ENCODE measurements at places on chromosomes 3 and 15.

DNA sequence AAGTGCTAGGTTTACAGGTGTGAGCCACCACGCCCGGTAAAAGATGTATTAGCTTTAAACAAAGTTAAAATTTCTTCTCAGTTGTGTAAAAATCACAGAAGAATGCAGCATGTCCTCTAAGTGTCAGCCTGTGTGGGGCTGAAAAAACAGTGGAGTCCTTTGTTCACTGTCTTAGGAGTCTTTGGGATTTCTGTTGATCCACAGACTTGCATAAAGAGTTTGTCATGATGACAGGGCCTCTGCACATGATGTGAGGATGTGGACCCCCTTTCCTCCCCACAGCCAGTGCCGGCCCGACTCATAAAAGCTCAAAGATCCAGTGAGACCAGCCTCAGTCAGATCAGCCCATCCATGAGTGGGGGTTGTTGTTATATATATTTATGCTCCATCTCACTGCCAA, 49.0 kb upstream of the GOLGA8J start:
- no peak for DNase-seq

DNA sequence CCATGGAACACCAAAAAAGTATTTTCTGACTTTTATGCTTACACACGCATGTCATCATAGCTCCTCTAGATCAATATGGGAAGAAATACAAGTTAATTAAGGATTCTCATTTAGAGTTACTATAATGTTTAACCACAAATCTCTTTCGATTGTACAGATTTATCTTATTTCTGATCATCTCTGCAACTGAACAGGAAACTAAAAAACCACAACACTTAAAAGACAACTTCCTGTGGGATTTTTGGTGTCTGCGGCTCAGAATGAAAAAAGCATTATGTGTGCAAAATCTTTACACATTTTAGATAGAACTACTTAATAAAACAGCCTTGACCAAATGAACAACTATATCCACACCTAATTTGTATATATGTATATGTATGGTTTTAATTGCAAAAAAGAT, 3.0 kb upstream of the TJP1 start:
- DNase-seq, result no peak

DNA sequence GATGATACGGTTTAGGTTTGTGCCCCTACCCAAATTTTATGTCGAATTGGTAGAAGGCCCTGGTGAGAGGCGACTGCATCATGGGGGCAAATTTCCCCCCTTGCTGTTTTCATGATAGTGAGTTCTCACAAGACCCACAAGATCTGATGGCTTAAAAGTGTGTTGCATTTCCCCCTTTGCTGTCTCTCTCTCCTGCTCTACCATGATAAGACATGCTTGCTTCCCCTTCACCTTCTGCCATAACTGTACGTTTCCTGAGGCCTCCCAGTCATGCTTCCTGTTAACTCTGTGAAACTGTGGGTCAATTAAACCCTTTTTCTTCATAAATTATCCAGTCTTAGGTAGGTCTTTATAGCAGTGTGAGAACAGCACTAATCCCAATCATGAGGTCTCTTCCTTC, 381.2 kb downstream of the RSL24D1 start:
- no peak for DNase-seq

- no peak for DNase-seq
Observed at GRCh38 chr15:48565560-48566482, 79.7 kb downstream of the FBN1 start.

GRCh38 chr3:96931119-96931862, 116.9 kb downstream of the EPHA6 start:
- no peak for DNase-seq

DNA sequence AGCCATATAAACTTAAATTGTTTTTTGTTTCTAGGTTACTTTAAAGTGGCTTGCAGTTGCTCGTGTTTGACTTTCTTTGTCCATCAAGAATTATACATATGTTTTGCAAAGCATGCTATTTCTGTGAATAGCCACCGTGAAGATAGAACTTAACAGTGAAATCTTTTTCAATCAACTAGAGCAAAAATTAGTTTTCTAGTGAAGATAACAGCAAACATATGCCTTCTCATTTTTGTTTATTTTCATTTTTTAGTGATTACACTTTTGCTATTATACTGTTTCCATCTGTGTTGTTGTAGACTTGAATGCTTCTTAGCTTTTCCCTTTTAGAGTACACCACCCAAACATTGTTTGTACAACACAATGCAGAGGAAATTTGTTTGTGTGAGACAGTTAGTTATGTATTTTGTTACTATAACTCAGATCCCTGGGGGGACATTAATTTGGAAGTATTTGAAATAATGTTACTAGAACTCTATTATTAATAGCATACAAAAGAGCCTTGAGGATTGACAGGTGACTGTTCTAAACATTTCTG, 62.8 kb downstream of the CRYBG3 start:
- DNase-seq, result no peak

DNA sequence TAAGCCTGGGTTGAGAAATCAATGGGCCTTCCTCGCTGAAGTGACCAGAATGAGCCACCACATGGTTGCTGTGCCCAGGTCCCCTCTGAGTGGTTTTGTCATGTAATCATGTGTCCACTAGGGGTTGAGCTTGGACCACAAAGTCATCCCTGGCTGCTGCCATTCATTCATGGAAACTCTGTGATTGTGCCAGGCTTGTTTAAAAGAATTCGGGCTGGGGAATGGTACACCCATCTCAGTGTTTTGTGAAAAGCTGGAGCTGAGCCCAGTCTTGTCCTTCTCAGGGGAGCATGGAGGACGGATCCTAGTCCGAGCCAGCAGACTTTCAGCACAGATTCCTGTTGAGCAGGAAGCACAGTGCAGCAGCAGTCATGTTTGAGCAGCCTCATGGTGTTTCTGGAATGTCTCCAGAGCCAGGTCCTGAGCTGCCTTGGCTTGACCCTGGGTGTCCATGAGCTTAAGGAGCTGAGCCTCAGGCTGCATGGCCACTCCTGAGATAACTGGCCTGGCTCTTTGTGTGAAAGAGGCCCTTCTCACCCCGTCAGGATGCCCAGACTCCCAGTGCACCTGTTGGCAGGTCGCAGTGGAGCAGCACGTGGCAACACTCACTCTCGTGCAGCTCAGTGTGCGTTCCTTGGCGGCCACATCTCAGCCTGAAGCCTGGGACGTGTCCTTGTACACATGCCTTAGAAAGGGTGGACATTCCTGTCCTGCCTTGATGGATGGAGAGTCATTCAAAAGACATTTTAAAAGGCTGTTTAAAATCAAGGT, 260.3 kb upstream of the TPM1 start:
- DNase-seq, result peak; percentile 52

- no peak for DNase-seq
Observed at GRCh38 chr15:81411969-81412633, 38.1 kb upstream of the TMC3 start.

DNA sequence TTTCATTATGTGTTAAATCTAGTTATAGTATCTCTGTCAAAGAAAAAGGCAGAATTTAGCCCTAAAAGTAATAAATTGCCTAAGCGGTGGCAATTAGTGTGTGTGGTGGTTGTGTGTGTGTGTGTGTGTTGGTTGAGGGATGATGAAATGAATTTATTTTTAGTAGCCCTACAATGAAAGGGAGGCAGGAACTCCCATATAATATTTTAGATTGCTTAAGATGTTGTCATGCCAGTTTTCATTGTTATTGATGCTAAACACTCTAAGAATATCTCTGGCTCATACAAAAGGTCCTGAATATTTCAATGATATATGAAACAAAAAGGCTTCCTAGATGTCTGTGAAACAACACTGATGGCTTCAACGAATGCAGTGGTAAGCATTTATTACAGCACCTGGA, 140.6 kb upstream of the TBC1D5 start:
- DNase-seq, result no peak

GRCh38 chr15:101070502-101071273, 151.5 kb downstream of the LRRK1 start:
- DNase-seq, result peak; percentile 34

GRCh38 chr15:33753012-33753411, 215.3 kb upstream of the CHRM5 start:
- no peak for DNase-seq

GRCh38 chr3:10955711-10956453, 36.7 kb upstream of the SLC6A1 start:
- DNase-seq, result no peak

DNA sequence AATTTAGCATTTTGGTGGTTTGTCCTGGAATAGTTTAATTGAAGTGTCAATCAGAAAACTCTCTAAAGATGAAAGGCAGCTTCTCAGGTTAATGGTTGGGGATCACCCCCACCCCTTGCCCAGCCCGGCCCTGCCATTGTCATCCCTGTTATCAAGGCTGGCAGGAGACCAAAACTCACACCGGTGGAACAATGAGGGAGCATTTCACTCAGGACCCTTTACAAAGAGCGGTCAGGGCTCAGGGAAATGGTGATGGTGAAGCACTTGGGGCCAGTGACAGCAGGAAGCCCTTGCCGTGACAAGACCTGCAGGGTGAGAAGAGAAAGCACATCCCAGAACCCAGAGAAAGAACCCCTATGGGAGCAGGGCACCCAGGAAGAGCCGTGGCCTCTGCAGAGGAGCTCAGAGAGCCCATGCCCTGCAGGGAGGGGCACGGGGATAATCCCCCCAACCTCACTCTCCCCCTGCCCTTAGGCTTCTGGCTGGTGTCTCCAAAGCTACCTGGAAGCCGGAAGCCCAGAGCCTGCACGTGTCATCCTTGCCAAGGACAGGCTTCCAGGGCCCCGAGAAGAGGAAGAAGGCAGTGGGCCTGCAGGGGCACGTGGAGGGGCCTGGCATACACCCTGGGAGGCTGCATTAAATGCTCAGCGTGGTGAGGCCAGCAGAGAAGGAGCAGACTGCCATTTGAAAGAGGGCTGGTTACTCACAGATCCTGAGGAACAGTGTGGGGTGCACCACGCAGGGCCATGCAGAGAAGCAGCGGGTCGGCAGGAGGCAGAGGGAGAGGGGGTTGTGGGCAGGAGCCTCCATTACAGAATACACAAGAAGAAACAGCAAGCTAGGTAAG, 80.6 kb upstream of the PRR20G start:
- no peak for DNase-seq

GRCh38 chr3:138066383-138066782, 49.0 kb downstream of the DZIP1L start:
- no peak for DNase-seq

- DNase-seq, result peak; percentile 35
Observed at GRCh38 chr15:60635507-60636352, 156.8 kb upstream of the ICE2 start.

GRCh38 chr3:16905704-16906103, 20.9 kb downstream of the PLCL2 start:
- DNase-seq, result no peak
